Activated CD4-positive, alpha-beta T cell treated with anti-CD3 and anti-CD28 coated beads for 1 hour (primary cell): ENCODE measurements at places on chromosomes 12 and 14.

DNA sequence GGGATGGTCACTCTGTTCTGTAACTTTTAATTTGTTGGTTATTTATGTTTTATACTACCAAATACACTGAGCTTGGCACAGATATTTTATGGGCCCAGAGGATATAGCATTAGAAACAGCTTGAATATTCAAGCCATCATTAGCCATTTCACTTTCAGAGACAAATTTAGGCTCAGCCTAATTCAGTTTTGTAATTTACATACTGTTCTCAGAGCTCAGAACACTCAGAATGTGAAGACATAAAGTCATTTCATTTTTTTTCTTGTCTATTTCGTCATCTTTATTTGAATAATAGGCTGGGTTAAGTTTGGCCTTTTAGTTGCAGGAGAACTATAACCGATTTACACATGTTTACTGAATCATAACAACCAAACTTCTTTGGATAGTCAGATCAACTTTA is 361.7 kb downstream of the SNAPC1 start:
- DNase-seq, result no peak

- DNase-seq, result no peak
Observed at GRCh38 chr12:18045446-18045992, 44.5 kb downstream of the RERGL start.

DNA sequence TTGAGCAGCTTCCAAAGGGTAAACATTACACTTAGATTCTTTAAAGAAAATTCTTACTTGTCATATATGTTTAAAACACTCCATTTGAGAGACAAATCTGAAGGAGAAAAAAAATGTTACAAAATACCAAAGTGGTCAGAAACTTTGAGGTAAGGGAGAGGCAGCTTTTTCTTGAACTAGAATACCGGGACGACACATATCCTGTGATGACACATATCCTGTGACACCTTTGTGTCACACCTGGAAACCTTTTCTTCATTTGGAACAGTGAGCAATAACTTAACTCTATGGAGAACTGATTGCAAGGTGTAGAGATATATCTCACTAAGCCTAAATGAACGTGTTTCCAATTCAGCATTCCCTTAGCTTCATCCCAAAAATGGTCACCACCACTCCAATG is 4.6 kb upstream of the GRIN2B start:
- no peak for DNase-seq

- DNase-seq, result no peak
Observed at GRCh38 chr12:104620837-104621531, 164.2 kb downstream of the CHST11 start.

DNA sequence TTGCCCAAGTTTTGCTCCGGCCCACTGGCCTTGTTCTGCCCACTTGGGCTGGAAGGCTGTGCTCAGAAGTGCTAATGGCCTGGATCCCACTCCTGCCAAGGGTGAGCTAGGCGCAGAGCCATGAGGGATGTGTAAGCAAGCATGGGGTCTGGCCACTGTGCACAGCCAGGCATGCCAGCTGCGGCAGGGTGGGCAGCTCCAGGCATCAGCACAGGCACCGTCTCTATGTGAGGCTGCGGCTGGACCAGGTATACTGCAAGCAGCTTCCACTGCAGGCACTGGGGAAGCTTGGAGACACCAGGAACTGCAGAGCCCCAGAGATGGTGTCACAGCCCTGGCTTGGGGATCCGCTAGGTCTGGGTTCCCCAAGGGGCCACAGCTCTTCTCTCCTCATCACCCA is 264.9 kb downstream of the LRIG3 start:
- no peak for DNase-seq

DNA sequence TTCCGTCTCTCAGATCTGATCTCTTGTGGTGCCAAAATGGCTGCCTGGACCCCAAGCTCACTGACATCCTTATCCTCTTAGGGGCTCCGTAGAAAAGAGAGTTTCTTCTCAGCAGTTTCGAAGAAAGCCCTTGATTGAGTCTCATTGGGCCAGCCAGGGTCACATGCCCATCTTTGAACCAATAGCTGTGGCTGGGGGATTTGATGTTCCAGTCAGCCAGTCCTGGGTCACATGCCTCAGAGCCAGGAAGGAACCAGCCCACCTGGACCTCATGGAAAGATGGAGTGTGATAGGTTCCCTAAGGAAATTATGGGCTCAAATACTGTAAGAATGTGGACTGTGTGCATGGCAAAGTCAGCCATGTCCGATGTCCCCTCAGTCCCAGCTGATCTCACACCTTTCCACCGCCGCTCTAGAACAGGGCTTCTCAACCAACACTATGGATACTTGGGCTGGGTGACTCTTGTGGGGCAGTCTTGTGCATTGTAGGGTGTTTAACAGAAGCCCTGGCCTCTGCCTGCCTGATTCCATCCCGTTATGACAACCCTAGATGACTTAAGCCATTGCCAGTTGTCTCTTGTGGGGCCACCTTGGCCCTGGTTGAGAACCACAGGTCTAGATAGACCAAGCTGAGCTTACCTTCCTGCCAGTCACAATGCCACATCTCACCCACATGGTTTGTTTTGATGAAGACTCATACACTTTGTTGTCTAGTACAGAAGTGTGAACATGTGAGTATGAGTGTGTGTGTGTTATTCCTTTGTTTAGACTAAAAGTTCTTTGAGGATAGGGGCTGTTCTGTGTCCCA is 163.9 kb downstream of the ADGRD1 start:
- DNase-seq, result no peak

GRCh38 chr12:52327052-52327829 is 6.0 kb upstream of the KRT83 start:
- peak; percentile 69 for DNase-seq

DNA sequence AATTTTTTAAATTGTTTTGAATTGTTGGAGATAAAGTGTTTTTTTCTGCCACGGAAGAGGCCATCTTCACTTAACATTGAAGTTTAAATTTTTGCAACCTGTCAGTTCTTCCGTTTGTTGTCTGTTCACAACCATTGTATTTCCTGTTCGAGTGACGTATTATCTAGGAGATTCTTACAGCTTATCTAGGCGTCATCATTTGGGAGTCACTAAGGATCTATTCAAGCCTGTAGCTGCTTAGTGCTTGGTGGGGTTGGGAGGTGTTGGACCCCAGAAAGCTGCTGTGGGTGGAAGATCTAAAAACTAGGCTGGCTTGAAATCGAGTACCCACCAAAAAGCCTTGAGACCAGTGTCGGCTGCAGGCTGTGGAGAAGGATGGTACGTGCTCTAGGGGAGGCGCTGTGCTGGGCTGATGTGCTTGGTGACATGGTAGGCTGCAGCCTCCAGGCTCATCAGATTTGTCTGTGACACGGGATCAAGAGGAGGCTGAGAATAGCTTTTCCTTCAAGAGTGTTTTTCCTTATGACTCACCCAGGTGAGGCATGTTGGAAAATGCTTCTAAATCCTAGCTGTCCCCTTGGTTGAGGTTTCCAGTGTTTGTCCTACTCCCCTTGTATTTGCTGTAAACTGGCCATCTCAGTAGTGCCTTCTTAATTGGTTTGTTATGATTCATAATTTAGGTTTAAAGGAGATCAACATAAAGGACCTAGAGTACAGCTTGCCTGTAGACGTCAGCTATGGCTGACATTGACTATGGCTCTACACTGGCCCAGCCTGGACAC is 57.8 kb downstream of the ATG14 start:
- no peak for DNase-seq

DNA sequence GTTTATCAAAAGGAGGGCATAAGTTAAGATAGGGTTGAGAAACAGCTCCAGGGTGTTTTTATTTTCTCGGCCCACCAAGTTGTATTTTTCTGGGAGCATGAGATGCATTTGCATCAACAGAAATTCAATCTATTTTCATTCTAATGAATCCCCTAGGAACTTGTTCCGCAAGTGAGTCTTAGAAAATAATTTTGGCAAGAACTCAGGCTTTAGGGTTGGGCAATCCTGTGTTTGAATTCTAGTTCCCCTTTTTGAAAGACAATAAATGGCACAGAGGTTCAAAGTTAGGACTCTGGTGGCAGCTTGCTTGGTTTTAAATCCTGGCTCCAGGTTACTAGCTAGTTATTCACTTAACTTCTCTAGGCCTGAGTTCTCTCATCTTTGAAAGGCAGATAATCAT is 23.7 kb downstream of the SLC5A8 start:
- DNase-seq, result no peak

DNA sequence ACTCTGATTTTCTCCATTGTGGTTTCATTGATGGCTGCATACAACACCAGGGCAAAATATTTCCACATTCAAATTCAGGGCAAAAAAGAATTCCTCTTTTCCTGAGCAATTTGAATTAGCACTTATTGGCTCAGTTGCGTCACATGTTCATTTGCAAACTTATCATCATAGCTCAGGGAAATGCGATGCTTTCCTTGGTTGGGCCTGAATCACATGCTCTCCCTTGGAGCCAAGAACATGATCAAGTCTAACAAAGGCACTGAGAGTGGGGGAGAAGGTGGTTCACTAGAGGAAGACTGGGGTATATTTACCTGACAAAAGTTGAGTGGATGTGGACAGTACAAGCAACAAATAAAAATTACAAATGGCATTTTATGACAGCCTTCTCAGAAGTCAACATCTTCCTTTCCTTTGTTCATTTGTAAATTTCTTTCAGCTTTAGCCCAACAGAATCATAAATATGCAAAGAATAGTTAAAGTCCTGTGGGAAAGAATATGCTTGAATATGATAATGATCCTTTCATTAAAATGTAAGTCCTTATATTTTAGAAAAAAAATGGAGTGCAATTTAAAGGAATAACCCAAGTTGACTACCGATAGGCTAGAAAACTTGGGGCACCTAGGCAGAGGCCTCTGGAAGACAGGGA is 277.2 kb downstream of the NEDD1 start:
- no peak for DNase-seq
